Fibroblast of skin of right biceps (primary cell): ENCODE measurements at places on chromosomes 16 and 17.
A peak's percentile ranks its signal among the peaks of the same experiment; 100 is the strongest.

- DNase-seq: peak; percentile 2
Measured at GRCh38 chr16:9521749-9522370, 430.4 kb downstream of the HAPSTR1 start.

- no peak for DNase-seq
Measured at GRCh38 chr17:19442731-19443130, 31.7 kb downstream of the RNF112 start.

DNA sequence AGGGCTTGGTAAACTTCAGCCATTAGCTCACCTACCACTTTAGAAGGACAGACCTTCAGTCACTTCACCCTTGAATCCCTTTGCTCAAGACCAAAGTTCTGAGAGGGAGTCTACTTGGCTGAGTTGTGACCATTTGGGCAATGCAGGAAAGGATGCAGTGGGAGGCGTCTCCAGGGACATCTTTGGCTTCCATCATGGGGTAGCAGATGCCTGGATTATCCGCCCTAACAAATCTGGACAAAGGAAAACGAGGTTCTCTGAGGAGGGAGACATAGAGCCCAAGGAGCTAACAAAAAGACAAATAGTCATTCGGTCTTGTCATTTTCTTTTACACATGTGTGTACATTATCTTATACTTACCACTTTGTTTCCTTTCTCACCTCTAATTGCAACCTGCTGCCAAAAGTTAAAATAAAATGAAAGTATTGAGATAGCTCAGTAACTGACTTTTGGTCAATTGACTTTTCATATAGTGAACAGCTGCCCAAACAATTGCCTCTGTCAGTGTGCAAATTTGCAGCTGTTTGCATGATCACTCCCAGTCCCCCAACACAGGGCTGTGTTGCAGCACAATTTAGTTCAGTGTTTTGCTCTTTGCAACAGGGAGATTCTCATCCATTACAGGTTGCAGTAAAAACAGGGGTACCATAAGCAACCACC, 108.9 kb upstream of the EEF2KMT start:
- DNase-seq: no peak

GRCh38 chr17:27984404-27984803, 58.1 kb upstream of the NLK start:
- no peak for DNase-seq

DNA sequence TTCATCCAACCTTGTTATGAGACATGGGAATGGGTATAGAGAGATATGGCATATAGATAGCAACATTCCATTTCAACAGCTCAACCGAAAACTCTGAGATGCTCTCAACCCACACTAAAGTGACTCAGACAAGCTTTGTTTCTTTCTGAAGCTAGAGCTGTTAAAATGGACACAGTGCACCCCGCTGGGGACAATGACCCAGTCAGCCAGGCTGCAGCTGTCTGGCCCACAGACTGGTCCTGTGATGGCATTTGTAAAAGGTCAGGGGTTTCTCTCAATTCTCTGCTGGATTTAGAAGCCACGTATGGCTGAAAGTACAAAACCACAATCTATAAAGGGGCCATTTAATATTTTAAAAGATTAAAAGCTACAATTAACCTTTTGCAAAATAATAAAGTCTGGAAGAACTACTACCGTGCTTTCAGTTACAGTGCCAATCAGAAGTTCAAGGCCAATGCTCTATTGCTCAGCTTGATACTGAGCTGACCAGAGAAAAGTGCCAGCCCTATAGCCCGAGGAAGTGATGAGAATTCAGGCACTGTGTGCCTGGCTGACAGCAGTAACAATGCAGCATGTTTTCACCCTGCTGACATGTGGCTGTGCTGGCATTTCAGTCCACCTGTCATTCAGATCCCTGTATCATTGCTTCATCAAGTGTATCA, 60.2 kb downstream of the TEX2 start:
- peak; percentile 77 for DNase-seq

DNA sequence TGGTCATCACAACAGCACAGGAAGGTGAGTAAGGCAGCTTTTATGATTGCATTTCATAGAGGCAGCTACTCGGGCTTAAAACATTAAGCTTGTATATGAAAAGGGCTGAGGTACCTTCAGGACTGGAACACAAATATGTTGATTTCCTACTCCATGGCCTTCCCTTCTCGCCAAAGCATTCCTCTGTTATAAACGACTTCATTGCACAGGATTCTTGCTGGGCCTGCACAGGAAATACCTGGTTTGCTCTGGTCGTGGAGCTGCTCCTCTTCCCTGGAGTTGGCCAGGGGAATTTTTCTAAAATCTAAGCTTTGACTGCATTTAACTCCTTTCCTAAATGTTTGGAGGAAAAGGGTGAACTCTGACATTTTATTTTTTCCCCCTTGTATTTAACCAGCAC, 49.0 kb downstream of the CHD9 start:
- DNase-seq: peak; percentile 38

- DNase-seq: no peak
Measured at GRCh38 chr17:30832438-30833124, 815 bp downstream of the ATAD5 start.

DNA sequence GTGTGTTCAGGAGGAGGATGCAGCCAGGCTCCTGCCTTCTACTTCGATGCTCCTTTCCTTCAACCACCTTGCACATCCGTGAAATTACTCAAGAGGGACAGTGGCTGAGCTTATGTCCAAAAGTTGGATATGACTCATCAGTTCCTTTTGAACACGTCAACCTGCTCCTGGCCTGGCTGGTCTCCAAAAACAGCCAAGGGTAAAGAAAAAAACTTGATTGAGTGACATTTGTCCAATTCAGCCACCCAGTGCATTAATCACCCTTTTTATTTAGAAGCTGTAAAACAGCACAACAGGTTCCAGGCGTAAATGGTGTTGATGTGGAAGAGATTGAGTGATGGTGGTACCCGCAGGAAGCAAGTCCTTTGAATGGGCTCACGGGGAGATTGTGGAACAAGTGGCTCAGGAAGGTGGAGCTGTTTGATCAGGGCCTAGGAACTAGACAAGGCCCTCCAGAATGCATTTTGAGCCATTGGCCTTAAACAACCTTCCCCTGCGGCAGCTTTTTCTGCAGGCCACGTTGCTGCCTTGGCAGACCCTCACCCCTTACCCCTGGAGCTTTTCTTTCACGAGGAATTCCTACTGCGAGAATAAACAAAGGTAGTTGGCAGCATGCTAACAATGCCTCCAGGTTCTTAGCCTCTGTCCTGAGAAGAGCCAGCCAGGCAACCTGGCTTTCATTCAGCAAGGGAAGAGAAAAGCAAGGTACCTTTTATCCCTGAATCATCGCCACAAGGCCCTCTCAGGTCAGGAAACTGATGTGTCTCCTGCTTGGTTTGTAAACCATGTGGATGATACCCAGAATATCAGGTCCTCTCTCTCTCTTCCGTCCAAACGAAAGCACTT, 173.3 kb upstream of the CACNG5 start:
- peak; percentile 34 for DNase-seq

- DNase-seq: no peak
Measured at GRCh38 chr17:81110488-81111040, 54.7 kb upstream of the PVALEF start.

GRCh38 chr17:36859706-36860105, 77.6 kb upstream of the LHX1 start:
- DNase-seq: no peak

- no peak for DNase-seq
Measured at GRCh38 chr17:73593249-73593965, 50.8 kb downstream of the SDK2 start.

- DNase-seq: no peak
Measured at GRCh38 chr16:21990381-21990944, 10.5 kb downstream of the PDZD9 start.

- no peak for DNase-seq
Measured at GRCh38 chr17:76166906-76167305, 25.9 kb upstream of the FOXJ1 start.

DNA sequence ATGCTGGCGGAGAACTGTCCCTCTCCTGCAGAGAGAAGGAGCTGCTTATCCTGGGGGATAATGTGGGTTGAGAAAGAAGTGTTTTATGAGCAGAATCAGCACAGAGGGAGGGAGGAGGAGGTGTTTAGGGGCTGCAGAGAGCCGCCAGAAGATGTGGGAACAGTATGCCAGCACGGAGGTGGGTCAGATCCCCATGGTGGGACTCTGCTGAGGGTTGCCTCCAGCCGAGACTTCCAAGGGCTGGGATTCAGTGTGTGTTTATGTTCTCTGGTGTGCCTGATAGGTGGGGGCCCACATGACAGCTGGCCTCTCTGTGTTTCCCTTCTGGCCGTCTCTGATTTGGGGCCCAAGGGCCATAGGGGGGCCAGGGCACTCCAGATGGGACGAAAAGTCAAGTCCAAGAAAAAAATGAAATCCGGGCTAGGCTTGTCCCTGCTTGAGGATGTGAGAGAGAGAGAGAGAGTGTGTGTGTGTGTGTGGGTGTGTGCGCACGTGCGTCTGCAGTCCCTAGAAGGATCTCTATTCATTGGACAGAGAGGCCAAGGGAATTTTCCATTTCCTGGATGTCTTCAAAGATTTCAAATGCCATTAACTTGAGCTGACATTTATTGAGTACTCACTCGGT, 21.6 kb downstream of the PRKCB start:
- DNase-seq: no peak

GRCh38 chr16:68310437-68310773, 341 bp downstream of the SLC7A6OS start:
- no peak for DNase-seq

- DNase-seq: no peak
Measured at GRCh38 chr17:1996800-1997288, 28.3 kb downstream of the RTN4RL1 start.

DNA sequence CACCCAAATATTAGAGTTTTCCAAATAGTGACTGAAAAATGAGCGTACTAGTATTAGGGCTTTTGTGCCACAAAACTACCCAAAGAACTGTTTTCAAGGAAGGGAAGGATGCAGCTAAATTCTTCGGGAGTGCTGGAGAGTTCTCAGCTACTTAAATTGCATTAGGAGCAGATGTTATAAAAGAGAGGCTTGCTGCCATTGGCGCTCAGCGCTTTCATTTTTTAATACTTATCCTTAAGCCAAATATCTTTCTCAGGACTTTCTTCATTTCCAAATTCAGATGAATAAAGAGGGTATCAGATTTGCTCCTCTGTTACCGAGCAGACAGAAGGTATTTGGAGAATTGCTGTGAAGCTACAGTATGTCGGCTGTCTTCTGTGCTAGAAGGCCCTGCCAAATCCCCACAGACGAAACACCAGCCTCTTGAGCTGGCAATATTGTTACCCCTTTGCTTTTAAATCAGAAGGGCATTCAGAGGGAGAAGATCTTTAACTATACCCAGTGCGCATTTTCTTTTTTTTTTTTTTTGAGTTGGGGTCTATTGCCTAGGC, 47.2 kb upstream of the CLEC18A start:
- no peak for DNase-seq

GRCh38 chr17:74164446-74165045, 38.9 kb upstream of the RPL38 start:
- no peak for DNase-seq

- DNase-seq: no peak
Measured at GRCh38 chr17:15181333-15181732, 83.8 kb downstream of the PMP22 start.
